ENCODE measurements at places on chromosomes 4 and X.

GRCh38 chr4:79673898-79674297 lies 265.9 kb upstream of the GK2 start:
- DNase-seq: no peak

DNA sequence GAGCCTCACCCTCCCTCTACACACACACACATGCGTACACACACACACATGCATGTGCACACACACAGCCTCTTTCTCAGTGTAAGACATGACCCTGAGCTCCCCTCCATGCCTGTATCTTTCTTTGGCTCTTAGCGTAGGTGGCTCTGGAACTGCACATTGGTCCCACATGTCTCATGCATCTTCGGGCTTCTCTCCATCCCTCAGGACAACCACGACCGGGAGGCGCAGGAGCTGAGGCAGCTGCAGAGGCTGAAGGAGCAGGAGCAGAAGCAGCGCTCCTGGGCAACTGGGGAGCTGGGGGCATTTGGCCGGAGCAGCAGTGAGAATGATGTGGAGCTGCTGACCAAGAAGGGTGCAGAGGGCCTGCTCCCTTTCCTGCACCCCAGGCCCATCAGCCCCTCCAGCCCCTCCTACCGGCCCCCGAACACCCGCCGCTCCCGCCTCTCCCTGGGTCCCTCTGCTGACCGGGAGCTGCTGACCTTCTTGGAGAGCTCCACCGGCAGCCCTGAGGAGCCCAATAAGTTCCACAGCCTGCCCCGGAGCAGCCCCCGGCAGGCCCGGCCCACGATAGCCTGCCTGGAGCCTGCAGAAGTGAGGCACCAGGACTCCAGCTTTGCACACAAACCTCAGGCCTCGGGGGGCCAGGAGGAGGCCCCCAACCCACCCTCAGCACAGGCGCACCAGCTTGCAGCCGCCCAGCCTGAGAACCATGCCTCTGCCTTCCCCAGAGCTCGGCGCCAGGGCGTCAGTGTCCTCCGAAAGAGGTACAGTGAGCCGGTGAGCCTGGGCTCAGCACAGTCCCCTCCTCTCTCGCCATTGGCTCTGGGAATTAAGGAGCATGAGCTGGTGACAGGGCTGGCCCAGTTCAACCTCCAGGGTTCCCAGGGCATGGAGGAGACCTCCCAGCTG lies 38.6 kb downstream of the FHDC1 start:
- DNase-seq: no peak

- DNase-seq: no peak
These were observed 27.7 kb downstream of the PAK3 start for GRCh38 chrX:111123606-111124179.

DNA sequence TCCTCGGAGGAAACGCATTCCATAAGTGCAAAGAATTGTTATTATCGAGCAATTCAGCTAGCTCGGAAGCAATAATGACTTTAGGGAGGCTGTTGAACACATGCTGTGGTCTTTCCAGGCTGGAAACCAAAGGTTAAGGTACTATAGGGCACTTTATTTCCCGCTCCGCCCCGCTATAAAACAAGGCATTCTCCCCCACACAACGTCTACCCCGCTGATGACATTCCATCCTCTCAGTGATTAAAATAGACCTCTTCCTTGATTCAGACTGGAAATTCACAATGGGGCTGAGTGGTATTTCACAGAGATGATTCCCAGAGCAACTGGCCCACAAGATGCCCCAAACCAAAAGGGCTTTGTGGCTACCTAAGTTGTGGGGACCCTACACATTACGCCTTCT lies 196.4 kb downstream of the STIM2 start:
- no peak for DNase-seq

DNA sequence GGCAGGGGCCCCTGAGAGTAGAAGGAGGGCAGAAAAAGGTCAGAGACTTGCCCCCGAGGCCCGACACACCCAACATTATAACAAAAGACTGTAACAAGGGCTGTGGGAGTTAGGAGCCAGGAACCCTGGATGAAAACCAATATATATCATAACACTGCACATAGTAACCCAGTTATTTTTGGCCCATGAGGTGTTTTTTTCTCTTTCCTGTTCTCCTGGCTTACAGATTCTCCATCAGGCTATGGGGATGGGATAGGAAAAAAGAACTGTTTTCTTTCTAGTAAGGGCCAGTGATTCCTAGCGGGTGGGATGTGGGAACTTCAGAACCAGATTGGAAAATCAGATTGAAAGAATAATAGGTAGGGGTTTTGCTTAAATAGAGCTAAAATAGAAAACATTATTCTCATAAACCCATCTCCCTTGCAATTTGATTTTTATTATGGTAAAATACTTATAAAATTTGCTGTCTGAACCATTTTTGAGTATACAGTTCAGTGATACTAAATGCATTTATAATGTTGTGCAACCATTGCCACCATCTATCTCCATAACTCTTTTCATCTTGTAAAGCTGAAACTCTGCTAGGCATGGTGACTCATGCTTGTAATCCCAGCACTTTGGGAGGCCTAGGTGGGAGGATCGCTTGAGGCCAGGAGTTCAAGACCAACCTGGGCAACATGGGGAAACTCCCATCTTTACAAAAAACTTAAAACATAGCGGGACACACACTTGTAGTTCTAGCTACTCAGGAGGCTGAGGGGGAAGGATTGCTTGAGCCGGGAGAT lies 33.5 kb downstream of the SNX25 start:
- peak; percentile 5 for DNase-seq

- no peak for DNase-seq
These were observed 971.5 kb downstream of the C4orf33 start for GRCh38 chr4:130067419-130067818.

GRCh38 chr4:21819086-21819485 lies 129.5 kb downstream of the KCNIP4 start:
- no peak for DNase-seq

DNA sequence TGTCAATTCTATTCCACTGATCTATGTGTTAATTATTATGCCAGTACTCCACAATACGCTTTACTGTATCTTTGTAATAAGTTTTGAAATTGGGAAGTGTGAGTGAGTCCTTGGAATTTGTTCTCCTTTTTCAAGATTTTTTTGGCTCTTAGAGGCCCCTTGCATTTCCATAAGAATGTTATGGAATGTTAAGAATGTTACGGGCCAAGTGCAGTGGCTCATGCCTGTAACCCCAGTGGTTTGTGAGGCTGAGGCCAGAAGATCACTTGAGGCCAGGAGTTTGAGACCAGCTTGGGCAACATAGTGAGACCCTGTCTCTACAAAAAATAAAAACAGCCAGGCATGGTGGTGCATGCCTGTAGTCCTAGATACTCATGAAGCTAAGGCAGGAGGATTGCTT lies 167.6 kb upstream of the CXorf66 start:
- DNase-seq: no peak

DNA sequence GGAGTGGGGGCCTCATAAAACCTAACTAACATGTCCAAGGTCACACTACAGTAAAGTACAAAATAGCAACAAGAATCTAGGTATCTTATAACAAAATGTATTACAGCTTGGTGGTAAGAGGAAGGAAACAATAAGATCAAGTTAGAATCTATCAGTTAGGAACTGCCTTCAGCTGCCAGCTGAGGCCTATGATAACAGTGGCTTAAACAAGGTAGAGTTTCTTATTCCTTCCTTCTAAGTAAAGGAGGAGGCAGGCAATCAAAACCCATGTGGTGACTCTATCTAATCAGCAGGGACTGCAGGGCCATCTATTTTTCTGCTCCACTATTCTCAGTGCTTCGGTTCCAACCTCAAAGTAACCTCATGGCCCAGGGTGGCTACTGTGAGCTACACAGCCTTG lies 10.9 kb downstream of the SH3D19 start:
- DNase-seq: no peak

DNA sequence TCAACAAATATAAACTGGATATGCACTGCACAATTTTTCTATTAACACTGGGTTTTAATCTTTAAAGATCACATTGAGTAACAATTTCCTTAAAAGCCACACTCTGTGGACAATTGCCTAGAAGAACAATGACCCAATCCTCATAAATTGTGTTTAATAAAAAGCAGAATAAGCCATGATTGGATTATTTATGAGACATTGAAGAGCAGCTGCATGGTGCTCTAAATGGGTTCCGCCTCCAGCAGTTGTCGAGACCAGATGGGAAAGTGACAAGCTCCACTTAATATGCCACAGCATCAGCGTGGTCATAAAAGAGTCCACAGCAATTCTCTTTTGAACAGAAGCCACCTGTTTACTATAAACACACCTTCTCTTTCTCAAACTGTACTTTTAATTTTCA lies 635.2 kb upstream of the FRG1 start:
- DNase-seq: no peak

DNA sequence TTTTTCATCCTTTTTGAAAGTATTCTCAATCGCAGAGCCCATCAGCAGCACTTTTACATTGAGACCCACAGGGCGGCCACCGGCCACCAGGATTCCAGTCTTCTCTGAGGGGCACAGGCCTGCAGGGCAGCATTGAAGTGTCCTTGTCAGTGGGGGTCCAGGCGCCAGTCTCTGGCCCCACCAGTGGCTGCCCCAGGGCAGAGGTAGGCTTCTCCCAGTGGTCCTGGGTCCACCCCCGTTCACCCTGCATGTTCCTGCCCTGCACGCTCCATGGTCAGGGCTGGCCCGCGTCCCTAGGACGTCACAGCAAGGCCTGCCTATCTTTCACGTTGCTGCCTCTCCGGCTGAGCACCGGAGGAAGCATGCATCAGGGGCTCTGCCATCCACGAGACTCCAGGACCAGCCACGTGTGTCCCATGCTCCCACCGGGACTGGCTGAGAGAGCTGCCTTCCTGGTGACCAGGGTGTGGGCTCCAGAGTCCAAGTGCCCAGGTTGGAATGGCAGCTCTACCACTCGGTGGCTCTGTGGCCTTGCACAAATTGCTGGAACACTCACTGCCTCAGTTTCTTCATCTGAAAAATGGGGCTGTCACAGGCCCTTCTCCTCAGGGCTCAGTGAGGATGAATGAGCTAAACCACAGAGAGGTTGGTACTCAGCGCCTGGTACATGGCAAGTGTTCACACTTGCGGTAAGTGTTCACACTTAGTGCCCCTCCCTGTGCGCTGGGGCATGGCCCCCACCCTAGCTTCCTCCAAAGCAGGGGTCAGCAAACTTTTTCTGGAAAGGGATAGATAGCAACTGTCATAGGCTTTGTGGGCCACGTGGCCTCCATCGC lies 30.7 kb upstream of the JAKMIP1 start:
- no peak for DNase-seq

GRCh38 chr4:126888968-126889367 lies 743.8 kb upstream of the INTU start:
- DNase-seq: peak; percentile 26

DNA sequence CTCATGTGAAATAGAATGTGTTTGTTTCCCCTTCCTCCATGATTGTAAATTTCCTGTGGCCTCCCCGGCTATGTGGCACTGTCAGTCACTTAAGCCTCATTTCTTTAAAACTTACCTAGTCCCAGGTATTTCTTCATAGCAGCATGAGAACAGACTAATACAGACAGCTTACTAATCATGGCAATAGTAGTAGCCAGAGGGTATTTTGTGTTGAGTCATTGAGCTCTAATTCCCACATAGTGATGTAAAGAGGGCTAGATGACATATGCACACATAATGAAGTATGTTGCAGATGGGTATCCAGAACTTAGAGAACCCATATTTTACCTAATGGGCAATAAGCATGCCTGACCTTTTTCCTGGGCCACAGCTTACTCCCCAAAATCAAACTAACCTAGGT lies 1197.2 kb downstream of the PCDH7 start:
- peak; percentile 61 for DNase-seq

GRCh38 chr4:169615467-169616106 lies 3.2 kb upstream of the NEK1 start:
- peak; percentile 87 for DNase-seq

GRCh38 chr4:96525898-96526297 lies 686.0 kb downstream of the PDHA2 start:
- DNase-seq: no peak

Data from mammary epithelial cell (primary cell).